GM13976 (cell line): ENCODE measurements at places on chromosomes 5 and 9.

- DNase-seq, result no peak
Measured at GRCh38 chr5:11234501-11234911, 473.5 kb upstream of the DAP start.

GRCh38 chr5:141778683-141779082, 96.7 kb upstream of the ARAP3 start:
- no peak for DNase-seq

GRCh38 chr5:110371725-110372041, 354.8 kb downstream of the TMEM232 start:
- DNase-seq, result no peak

DNA sequence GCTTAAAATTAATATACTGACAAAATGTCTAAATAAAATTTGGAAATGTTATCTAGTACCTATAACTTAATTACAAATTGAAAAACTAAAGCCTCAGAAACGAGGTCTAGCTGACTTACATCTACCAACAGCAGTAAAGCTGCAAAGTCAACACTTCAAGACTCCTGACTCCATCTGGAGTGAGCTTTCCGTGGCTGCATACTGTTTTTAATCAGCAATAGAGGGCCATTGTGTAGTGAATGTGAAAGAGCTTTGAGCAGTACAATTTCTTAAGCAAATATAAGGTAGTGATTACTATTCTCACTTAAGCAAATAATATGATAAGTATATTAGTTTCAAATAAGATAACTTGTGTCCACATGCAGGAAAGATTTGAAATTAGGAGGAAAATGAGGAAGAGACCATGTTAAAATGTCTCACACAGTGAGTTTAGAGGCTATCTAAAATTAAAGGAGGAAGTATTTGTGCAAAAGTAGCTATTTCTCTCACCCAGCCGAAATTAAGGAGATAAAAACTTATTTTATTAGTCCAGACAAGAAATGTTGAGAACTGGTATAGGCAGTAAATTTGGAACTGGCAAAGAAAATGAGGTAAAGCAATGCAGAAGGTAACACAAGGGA, 6.4 kb downstream of the SPINK6 start:
- no peak for DNase-seq

DNA sequence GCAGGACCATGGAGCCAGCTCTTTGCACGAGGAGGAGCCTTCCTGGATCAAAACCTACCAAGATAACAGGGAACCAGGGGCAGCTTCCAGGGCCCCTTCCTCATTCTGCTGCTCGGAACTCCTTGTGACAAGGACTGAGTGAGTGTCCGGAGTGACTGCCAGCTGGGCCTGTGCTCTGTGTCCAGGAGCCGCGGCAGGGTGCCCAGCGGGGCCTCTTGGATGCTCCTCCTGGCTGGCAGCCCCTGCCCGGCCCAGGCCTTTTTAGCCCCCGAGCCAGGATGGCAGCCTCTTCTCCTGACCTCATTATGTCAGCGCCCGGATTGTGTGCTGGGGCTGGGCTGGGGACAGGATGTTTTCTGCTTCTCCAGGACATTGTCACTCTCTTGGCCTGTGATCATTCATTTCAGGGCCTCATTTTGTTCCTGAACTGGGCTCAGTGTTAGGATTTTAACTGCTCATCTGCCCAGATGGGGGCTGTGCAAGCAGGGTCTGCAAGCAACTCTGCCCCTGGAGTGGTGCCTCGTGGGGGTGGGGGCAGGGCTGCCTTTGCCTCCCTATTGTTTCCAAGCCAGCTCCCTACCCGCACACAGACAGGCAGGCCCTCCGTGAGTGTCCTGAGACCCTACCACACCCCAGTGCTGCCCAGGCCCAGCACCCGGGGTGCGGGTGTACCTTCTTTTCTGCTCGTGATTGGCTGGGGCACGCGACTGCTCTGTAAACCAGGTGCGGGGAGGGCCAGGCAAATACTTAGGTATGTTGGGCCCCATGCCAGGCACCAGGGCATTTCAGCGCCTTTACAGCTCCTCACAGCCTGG, 161.6 kb downstream of the COL23A1 start:
- DNase-seq, result no peak

DNA sequence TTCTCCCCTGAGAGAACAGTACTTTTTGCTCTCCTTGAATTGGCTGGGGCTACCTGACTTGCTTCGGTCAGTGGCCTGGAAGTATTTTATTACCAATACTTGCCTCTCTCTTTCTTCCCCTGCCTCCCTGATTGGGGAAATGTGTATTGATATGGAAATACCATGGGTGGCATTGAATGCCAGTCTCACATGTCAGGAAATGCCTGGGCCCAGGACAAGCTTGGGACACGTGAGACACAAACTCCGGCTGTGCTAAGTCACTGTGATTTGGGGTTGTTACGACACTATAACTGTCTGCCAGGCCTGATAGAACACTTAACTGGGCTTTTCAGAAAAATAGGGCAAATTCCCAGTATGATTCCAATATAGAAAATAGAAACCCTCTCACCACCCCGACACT, 238.3 kb downstream of the GADD45G start:
- DNase-seq, result no peak

GRCh38 chr9:113523421-113524141, 60.1 kb downstream of the RGS3 start:
- DNase-seq, result peak; percentile 80

- DNase-seq, result no peak
Measured at GRCh38 chr5:134958755-134959154, 9.0 kb upstream of the CATSPER3 start.

GRCh38 chr9:112487008-112487798, 576 bp downstream of the KIAA1958 start:
- DNase-seq, result peak; percentile 49

DNA sequence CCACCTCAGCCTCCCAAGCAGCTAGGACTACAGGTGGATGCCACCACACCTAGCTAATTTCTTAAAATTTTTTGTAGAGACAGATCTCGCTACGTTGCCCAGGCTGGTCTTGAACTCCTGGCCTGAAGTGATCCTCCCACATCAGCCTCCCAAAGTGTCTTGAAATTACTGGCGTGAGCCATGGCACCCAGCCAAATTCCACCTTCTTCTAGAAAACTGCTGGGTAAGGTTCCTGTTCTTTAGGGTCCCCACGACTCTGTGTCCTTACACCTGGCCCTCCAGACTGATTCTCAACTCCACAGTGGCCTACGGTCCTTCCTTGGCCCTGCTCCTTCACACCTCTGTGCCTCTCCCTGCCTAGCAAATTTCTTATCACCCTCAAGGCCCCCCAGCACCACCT, 1.9 kb downstream of the MAPK9 start:
- DNase-seq, result no peak

DNA sequence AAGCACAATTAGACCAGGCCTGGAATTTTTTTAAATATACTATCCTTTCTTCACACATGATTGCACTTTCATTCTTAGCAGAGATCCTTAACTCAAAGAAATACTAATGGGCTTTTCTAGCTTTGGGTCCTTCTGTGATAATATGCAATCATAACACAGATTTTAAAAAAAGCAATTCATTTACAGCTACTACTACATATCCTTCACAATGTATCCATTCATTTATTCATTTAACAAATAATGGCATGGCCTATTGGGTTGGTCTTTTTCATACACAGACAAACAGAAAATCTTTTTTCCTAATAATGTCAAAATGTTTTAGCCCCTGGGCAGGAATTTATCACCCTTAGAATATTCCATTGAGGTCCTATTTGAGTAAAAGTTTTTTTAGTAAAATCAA, 47.0 kb downstream of the SAXO1 start:
- no peak for DNase-seq

- DNase-seq, result no peak
Measured at GRCh38 chr5:101643794-101644193, 652.3 kb downstream of the SLCO4C1 start.

DNA sequence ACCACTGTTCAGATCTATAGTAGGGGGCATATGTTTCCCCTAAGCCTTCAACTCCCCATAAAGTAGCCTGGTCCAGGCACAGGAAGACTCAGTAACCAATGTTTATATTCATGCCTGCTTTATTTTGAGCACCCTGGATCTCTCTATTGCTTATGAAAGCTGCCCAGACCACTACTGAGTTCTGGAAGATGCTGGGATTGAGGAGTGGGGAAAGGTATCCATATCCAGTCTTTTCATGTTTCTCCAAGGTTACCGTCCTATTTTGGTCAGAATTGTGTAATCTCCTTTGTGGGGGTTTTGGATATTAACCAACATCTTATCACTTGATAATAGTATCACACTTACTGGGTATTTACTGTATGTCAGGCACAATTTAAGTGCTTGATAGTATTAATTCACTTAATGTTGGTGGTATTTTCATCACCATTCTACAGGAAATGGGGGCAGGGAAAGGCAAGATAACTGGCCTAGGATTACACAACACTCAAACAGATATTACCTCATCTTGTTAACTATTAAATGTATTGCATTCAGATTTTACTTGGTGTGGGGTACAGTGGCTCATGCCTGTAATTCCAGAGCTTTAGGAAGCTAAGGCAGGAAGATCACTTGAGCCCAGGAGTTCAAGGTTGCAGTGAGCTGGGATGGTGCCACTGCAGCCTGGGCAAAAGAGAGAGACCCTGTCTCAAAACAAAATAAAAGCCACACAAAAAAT, 36.3 kb downstream of the RUSC2 start:
- no peak for DNase-seq

DNA sequence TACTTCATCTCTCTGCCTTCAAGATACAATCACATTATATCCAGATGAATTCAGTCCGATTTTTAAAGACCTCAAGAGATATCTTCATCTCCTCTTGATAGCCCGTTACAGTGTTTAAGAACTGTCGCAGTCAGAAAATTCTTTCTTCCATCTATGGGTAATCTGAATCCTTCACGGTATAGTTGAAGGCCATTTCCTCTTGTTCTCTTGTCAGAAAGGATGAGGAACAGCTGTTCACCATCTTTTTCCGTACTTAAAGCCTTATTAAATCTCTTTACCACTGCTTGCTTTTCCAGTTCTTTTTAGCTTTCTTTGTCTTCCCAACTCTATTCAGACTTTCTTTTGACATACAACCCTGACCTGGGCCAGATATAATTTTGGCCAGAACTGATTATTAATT, 121.8 kb downstream of the XRCC4 start:
- DNase-seq, result no peak

GRCh38 chr5:1885404-1885755, 2.7 kb upstream of the IRX4 start:
- no peak for DNase-seq

- no peak for DNase-seq
Measured at GRCh38 chr9:88746029-88746742, 211.2 kb downstream of the NXNL2 start.

DNA sequence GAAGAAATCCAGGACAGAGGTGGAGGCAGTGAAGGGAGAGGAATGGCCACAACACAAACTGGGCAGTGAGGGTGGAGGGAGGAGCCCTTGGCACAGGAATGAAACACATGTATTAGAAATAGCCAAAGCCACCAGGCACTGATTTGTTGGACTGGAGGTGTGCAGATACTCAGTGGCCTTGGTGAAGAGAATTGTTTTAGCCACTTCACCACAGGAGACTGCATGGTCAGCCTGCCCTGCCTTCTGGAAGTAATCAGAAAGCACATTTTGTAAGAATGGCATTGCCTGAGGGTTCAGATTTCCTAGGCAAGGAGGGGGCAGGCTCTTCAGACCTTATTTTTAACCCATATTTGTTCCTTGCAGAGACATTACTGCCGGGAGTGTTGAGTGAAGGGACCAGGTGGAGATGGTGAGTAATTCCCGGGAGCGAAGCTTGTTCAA, 2.2 kb downstream of the SGCD start:
- DNase-seq, result no peak

DNA sequence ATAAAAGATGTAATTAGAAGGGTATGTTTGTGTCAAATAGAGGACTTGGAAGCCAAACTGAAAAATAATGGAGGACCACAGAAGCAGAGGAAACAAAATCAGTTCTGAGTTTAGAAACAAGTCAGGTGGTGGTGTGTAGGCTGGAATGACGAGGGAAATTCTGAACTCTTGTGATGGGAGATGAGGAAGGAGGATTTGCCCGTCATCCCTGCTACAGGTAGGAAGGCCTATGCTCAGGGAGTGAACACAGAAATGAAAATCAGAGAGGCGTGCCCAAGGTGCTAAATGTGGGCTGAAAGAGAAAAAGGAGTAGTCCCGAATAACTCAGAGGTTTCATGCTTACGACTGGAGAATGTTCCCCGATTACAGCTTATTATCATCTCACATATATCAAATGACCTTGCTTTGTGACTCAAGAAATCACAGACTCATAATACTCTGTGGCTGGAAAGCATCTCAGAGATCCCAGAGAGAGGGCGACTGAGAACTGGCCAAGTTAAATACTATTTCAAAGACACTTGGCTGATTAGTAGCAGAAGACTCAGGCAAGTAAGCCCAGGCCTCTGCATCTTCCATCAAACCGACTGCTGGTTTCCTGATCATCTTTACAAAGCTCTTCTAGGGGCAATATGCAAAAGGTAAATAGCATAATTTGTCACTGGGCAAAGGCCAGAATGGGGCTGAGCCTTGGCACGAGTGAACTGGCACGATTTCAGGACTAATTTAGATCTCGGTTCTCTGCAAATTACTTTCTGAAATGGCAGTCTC, 126.0 kb downstream of the SUSD1 start:
- DNase-seq, result no peak
